Fibroblast of villous mesenchyme (primary cell): ENCODE measurements at places on chromosomes 2 and 18. TPM values are rescaled to one million over a fixed set of nuclear protein-coding genes. Genes with fewer than 3 reads are reported as not detected.

SOWAHC gene
- total RNA-seq = 9.3 and 10.8 TPM in 2 replicates

DOK6 gene
- total RNA-seq = 2.6 and 6.9 TPM in 2 replicates

ACYP2 gene
- 7.4 and 16.0 TPM in 2 replicates for total RNA-seq

TBR1 gene
- under 0.01 TPM in 1 of 2 replicates, not detected in the other for total RNA-seq

GREB1L gene
- 8.7 and 25.0 TPM in 2 replicates for total RNA-seq

SLC38A11 gene
- total RNA-seq = under 0.01 TPM in 1 of 2 replicates, not detected in the other

GAL3ST2 gene
- total RNA-seq = under 0.01 and 0.43 TPM in 2 replicates

PRKD3 gene
- 59.9 and 85.9 TPM in 2 replicates for total RNA-seq

SOX11 gene
- total RNA-seq = under 0.01 and 0.32 TPM in 2 replicates

CCDC74B gene
- total RNA-seq = 4.2 and 4.3 TPM in 2 replicates

UGT1A8 gene
- total RNA-seq = under 0.01 TPM in 1 of 2 replicates, not detected in the other

NEURL3 gene
- not detected in 2 replicates for total RNA-seq

C2orf72 gene
- not detected in 2 replicates for total RNA-seq

CHMP1B gene
- total RNA-seq = 38.7 and 40.6 TPM in 2 replicates

EHD3 gene
- total RNA-seq = 48.8 and 59.6 TPM in 2 replicates

SCN3A gene
- under 0.01 TPM in 1 of 2 replicates, not detected in the other for total RNA-seq

SAG gene
- total RNA-seq = not detected in 2 replicates

LONRF2 gene
- 0.32 and 1.3 TPM in 2 replicates for total RNA-seq

SFT2D3 gene
- 4.7 and 5.8 TPM in 2 replicates for total RNA-seq

NRP2 gene
- 117 and 120 TPM in 2 replicates for total RNA-seq

RTKN gene
- 17.4 and 18.1 TPM in 2 replicates for total RNA-seq

SNRNP200 gene
- 39.6 and 39.7 TPM in 2 replicates for total RNA-seq

NFATC1 gene
- 0.43 and 1.3 TPM in 2 replicates for total RNA-seq

AP1S3 gene
- total RNA-seq = 4.7 and 5.8 TPM in 2 replicates

DSEL gene
- total RNA-seq = 101 and 218 TPM in 2 replicates

COLEC12 gene
- 3.9 and 7.4 TPM in 2 replicates for total RNA-seq

CYTIP gene
- under 0.01 and 0.43 TPM in 2 replicates for total RNA-seq

SRD5A2 gene
- under 0.01 TPM in 1 of 2 replicates, not detected in the other for total RNA-seq

SERPINB4 gene
- total RNA-seq = not detected in 2 replicates

RNF103 gene
- total RNA-seq = 16.8 and 25.0 TPM in 2 replicates

AGXT gene
- total RNA-seq = not detected in 2 replicates

RASGRP3 gene
- 4.2 and 12.1 TPM in 2 replicates for total RNA-seq

SMPD4 gene
- total RNA-seq = 20.3 TPM in 2 replicates

SERPINB13 gene
- not detected in 2 replicates for total RNA-seq

TMEM247 gene
- total RNA-seq = 0.32 TPM in 1 of 2 replicates, not detected in the other

RBFA gene
- total RNA-seq = 22.5 and 27.4 TPM in 2 replicates

RAB27B gene
- total RNA-seq = 3.9 and 6.5 TPM in 2 replicates

GATA6 gene
- 5.2 and 8.7 TPM in 2 replicates for total RNA-seq

CYP26B1 gene
- under 0.01 and 0.43 TPM in 2 replicates for total RNA-seq
